Fibroblast of lung (primary cell): ENCODE measurements at places on chromosomes 1 and 21.
A peak's percentile ranks its signal among the peaks of the same experiment; 100 is the strongest.

GRCh38 chr1:245999697-246000637, 507.1 kb downstream of the SMYD3 start:
- no peak for DNase-seq

DNA sequence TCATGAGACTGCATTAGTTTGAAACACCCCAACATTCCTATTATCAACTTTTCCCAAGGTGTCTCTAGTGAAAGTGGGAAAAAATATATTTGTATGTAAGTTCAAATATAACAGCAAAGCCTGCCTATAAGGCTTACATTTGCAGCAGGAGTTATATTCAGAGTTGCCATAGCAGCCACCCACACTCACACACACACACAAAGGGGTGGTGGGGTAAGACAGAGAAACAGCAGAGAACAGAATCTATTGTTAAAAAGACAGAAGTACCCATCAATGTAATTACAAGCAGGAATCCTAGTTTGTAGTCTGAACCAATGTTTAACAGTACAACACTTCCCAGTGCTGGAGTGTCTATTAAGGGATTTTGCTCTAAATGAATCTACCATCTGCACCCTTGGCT, 55.0 kb downstream of the PLPPR5 start:
- DNase-seq: no peak

- no peak for DNase-seq
Measured at GRCh38 chr1:175708787-175709186, 34.6 kb downstream of the TNR start.

GRCh38 chr1:212606395-212607205, 2.0 kb upstream of the ATF3 start:
- no peak for DNase-seq

- DNase-seq: peak; percentile 81
Measured at GRCh38 chr1:203536980-203537455, 43.1 kb downstream of the OPTC start.

GRCh38 chr1:151956957-151957497, 36.6 kb downstream of the S100A10 start:
- DNase-seq: no peak

- DNase-seq: peak; percentile 19
Measured at GRCh38 chr1:164560556-164560955, 1.6 kb downstream of the PBX1 start.

- peak; percentile 39 for DNase-seq
Measured at GRCh38 chr1:94578856-94579255, 37.3 kb upstream of the F3 start.

- no peak for DNase-seq
Measured at GRCh38 chr1:40909281-40909680, 47.1 kb upstream of the CITED4 start.

DNA sequence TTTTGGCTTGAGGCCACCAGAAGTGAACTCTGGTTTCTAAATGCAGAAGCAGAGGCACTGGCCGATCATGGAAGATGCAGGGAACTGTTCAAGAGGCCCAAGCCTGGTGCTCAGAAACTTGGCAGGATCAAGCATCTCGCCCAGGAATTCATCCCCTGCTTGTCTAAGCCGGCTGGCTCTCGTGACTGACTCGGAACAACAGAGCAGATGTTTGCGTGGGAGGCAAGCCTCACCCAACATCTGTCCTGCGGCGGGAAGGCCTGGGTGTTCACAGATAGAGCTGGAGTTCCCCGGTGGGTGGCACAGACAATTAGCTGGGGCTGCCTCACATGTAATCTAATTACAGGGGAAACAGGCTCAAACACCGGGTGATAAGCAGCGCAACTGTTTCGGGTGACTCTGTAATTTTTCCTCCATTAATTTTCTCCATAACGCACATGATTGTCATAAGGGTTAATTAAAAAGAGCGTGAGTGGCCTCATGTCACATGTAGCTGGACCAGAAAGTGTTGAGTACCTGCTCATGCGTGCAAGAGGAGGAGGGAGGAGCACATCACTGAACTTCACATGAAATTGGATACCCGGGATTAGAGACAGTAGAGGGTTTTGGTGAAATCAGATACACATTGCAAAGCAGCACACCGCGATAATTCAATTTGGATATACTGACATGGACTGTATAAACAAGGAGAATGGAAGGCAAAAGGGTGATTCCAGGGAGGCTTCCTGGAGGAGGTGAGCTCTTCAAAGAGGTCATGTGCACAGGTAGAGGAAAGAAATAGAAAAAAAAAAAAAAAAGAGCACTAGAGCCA, 180.0 kb downstream of the ETS2 start:
- peak; percentile 98 for DNase-seq

GRCh38 chr1:162720996-162721395, 69.5 kb upstream of the HSD17B7 start:
- peak; percentile 33 for DNase-seq

GRCh38 chr1:246012341-246012740, 494.7 kb downstream of the SMYD3 start:
- DNase-seq: peak; percentile 65

DNA sequence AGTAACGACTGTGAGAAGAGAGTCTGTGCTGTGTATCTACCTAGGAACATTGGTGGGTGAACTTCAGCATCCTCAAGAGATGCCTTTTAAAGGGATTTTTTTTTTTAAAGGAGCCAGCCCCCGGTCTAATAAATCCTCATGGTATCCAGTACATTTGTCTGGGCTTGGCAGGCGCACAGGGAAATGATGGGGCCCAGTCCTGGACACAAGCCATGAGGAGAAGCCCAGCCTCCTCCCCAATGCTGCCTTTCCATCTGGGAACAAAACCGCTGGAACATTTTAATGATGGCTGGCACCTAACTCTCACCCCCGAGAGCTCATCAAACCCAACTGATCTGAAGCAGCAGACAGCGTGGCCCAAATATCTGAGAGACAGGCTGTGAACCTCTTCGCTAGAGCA, 64.2 kb downstream of the ACOT7 start:
- peak; percentile 50 for DNase-seq

- no peak for DNase-seq
Measured at GRCh38 chr1:67097305-67097704, 37.5 kb downstream of the C1orf141 start.

DNA sequence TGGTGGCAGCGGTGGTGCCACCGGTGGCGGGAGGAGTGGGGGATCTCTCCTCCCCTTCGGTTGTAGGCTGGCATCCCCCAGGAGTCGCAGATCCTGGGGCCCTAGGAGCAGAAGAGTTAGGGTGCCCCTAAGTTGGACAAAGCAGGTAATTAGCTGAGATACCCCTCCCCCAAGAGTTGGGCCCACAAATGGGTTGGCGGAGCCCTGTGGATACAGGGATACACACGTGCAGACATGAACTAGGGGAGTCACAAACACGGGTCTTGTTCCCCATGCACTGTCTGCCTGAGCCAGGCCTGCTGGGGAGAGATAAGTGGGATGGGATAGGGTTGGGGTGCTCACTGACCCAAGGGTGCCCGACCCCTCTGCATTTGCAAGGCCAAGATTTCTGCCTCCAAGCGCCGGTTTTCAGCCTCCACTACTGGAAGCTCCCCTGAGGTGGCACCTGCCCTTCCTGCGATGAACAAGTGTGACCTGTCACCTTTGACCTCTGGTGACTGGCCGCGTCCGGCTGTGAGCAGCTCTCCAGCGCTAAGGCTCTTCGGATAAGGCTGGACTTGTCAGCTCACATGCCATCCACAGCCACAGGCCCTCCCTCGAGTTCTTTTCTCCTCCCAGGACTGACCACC, 1.8 kb downstream of the CCDC17 start:
- no peak for DNase-seq

GRCh38 chr1:1318131-1318652, 6.3 kb downstream of the INTS11 start:
- DNase-seq: peak; percentile 94

GRCh38 chr1:161866241-161866640, 100.1 kb downstream of the ATF6 start:
- peak; percentile 60 for DNase-seq

- DNase-seq: no peak
Measured at GRCh38 chr1:9165396-9165795, 36.5 kb upstream of the GPR157 start.

GRCh38 chr1:32622806-32623681, 27.3 kb downstream of the ZBTB8OS start:
- DNase-seq: no peak

DNA sequence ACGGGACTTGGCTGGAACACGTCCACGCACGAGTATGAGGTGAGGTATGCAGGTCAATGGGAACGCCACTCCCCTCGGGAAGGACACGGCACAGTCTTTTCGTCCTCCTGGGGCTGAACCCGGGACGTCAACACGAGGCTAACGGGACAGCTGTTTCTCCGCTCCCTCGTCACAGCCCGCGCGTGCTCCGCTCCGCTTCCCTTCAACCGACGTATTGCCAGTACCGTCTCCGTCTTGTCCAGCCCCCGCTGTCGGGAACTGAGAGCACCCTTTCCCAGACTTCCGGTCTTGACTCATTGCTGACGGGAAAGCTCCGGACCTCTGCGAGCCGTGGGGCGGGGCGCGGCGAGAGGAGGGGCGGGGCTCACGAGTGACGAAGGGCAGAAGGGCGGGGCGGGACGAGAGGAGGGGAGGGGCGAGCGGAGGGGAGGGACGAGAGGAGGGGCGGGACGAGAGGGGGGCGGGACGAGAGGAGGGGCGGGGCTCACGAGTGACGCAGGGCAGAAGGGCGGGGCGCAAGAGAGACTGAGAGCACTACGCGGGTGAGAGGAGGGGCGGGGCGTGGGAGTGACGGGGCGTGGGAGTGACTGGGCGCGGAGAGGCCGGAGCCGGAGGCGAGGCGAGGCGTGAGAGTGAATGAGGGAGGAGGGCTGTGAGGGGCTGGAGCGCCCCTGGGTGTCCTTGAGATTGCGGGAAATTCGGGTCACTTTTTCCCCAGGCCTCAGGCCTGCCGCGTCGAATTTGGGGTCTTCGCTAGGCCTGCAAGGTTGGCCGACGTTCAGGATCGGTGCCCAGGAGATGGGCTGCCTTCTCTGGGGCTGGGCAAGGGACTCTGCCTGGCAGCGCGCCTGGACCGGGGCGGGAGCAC, 22.2 kb upstream of the CFAP126 start:
- peak; percentile 98 for DNase-seq

- peak; percentile 48 for DNase-seq
Measured at GRCh38 chr1:34800214-34800613, 7.4 kb downstream of the GJA4 start.

- DNase-seq: no peak
Measured at GRCh38 chr21:28608646-28609045, 384.0 kb downstream of the LTN1 start.

GRCh38 chr1:19557609-19558051, 72.3 kb upstream of the CAPZB start:
- peak; percentile 28 for DNase-seq

- peak; percentile 60 for DNase-seq
Measured at GRCh38 chr21:39961251-39961650, 94.0 kb downstream of the PCP4 start.

DNA sequence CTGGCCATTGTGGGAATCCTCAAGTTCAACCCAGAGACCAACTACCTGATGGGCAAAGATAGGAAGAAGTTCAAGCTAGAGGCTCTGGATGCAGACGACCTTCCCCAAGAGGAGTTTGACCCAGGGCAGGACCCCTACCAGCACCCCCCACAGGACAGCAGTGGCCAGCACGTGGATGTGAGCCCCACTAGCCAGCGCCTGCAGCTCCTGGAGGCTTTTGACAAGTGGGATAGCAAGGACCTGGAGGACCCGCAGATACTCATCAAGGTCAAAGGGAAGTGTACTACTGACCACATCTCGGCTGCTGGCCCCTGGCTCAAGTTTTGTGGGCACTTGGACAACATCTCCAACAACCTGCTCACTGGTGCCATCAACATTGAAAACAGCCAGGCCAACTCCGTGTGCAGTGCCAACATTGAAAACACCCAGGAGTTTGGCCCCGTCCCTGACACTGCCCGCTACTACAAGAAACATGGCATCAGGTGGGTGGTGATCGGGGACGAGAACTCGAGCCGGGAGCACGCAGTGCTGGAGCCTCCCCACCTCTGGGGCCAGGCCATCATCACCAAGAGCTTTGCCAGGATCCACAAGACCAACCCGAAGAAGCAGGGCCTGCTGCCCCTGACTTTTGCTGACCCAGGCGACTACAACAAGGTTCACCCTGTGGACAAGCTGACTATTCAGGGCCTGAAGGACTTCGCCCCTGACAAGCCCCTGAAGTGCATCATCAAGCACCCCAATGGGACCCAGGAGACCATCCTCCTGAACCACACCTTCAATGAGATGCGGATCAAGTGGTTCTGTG, 30.6 kb upstream of the GPR137B start:
- no peak for DNase-seq

DNA sequence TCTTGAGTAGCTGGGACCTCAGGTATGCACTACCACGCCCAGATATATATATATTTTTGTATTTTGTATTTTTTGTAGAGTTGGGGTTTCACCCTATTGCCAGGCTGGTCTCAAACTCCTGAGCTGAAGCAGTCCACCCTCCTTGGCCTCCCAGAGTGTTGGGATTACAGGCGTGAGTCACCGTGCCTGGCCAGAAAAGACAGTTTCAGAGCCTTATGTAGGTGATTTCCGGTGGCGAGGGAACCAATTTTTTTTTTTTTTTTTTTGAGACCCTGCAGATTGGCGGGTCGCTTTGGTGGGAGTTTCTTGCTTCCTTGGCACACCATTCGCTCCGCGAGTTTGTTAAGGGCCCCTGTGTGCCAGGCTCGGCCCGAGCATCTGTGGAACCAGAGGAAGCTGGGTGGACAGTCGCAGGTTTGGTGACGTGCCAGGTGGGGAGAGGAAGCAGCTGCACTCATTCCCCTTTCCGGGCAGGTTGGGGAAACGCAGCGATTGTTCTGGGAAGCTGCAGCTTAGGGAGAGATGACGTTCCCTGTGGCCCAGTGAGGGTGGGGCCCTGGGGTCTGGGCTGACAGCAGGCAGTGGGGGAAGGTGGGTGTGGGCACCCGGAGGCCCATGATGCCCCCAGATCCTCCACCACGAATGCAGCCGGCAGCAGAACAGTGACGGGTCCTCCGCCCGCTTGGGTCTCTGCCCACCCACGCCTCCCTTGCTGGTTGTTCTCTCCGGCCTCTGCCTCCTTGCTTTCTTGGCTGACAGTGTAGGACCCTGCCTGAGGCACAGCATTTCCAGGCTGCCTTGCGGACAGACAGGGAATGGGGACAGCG, 25.1 kb downstream of the SPSB1 start:
- DNase-seq: peak; percentile 80

DNA sequence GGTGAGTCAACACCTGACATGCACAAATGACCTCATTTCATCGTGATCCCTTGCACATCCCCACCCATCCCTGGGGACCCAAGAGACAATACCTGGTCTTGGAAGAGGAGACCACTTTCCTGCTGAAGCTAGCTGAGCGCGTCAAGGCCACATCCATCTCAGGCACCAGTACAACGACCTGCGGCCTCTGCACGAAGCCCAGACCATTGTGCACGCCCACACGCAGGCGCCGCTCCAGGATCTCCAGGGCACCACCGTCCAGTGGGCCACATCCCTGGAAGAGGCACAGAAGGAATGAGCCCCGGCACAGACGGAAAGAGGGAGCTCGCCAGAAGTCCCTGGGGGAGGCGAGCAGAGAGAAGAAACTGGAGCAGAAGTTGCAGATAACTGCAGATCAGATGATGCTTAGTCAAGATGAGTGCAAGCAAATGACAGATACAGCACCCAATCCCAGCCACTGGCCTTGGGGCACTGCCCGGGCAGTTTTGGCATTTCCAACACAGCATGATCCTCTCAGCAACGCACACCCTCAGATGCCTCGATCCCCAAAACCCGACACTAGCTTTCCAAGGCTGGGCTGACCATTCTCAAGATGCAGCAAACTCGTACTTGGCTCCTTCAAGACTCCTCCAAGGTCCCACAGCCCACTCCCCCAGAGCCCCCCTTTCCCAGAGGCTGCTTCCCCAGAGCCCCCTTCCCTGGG, 44.1 kb downstream of the NPHP4 start:
- DNase-seq: no peak
